ENCODE measurements at places on chromosomes 1 and 21.

DNA sequence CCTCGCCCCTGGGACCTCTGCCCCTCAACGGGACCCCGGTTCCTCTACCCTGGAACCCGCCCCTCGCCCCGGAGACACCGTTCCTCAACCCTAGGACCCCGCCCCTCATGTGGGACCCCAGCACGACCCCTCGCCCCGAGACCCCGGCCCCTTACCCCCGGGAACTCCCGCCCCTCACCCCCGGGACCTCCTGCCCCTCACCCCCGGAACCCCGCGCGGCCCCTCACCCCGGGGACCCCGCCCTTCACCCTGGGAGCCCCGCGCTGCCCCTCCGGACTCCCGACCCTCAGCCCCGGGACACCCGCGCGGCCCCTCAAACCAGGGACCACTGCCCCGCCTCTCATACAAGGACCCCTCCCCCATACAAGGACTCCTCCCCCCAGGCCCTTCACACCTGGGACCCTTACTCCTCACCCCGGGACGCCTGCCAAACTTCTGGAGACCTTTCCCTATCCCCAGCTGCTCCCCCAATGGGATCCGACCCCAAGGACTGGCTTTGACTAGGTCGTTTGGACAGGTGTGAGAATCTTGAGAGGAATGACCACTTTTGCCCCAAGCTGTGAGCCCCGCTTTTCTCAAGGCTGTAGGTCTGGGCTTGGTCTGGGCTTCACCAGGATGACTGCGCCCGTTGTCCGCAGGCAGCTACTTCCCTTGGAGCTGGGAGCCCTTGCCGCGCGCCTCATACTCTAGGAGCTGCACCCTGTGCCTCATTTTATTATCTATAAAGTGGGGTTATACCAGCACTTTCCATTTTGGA, 843 bp downstream of the DIP2A start:
- DNase-seq = no peak

- no peak for DNase-seq
Measured at GRCh38 chr1:41053316-41053715, 31.8 kb upstream of the SLFNL1 start.

GRCh38 chr1:48572646-48573258, 100.7 kb upstream of the SPATA6 start:
- no peak for DNase-seq

GRCh38 chr21:30717105-30717504, 1.5 kb downstream of the KRTAP21-3 start:
- no peak for DNase-seq

DNA sequence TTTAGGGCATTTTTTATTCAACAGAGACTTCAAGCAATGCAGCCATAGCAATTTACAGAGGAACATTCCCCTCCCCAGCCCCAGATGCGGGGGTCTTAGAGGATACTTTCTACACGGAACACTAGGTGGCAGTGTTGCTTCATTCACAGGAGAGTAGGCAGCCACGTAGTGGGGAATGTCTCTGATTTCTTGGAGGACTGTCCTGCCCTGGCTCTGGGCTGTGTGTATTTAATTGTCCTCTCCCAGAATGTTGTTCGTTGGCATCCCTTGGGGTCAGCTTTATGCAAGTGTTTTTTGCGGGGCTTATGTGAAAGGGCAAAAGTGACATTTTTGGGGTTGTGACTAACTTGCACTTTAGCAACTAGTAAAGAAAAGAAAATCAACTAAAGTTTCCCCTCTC, 96.9 kb downstream of the PAPPA2 start:
- no peak for DNase-seq

- no peak for DNase-seq
Measured at GRCh38 chr1:101006553-101006952, 19.0 kb downstream of the DPH5 start.

- DNase-seq = no peak
Measured at GRCh38 chr1:71861022-71861421, 421.3 kb downstream of the NEGR1 start.

DNA sequence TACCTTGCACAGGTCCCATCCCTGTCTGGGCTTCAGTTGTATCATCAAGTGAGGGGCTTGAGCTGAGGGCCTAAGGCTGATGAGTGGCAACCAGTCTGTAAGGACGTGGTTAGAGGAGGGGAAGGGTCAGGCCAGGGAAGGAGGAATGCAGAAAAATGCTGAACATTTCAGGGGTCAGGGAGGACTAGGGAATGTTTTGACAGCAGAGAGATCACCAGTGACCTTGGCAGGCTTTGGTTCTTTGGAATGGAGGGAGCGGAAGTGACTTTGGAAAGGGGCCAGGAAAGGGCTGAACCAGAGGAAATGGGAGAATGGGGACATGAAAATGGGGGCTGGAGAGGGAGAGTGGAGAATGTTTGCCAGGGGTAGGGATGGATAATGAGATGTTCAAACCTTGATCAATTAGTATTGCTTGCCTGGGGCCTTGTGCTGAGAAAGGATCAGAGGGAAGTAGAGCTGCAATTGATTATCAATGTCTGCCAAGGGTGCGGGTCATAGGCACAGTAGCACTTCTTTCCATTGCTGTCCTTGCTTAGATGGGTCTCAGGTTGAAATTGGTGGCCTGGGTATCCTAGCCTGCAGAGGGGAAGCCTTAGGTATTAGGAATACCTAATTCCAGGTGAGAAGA, 7.4 kb downstream of the LDLRAP1 start:
- DNase-seq = no peak

DNA sequence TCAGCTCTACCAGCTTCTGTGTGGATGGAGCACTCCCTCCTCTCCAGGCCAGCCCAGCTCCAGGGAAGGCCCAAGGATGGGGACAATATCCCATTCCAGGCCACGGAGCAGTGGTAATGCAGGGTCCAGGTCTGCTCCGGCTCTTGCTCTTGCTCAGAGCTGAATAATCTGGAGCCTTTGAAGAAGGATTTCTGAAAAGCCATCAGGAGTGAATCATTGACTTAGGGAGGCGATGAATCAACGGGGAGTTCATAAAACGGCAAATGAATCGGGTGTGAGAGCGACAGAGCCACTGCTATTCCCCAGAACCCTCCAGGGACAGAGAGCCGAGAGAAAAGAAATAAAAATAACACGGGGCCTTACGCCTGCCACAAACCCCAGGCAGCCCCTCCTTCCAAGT, 7.7 kb downstream of the POU3F1 start:
- DNase-seq = no peak

DNA sequence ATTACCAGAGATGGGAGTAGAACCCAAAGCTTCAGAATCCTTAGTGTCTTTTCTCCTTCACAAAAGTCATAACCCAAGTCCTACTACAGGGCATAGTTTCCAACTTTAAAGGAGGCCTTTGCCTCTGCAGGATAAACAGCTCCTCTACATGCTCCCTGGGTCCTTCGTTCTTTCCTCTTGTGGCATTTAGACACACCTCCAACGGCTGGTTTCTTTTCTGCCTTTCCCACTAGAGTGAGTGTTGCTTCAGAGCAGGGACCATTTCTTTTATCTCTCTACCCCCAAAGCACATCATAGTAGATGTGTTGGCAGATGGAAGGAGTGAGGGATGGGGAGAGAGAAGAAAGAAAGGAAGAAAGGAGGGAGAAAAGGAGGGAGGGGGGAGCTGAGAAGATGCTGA, 144.7 kb upstream of the SPATA6 start:
- DNase-seq = no peak

- no peak for DNase-seq
Measured at GRCh38 chr1:201360486-201360885, 17.0 kb downstream of the TNNT2 start.

GRCh38 chr1:19262047-19262446, 10.4 kb downstream of the MRTO4 start:
- no peak for DNase-seq

DNA sequence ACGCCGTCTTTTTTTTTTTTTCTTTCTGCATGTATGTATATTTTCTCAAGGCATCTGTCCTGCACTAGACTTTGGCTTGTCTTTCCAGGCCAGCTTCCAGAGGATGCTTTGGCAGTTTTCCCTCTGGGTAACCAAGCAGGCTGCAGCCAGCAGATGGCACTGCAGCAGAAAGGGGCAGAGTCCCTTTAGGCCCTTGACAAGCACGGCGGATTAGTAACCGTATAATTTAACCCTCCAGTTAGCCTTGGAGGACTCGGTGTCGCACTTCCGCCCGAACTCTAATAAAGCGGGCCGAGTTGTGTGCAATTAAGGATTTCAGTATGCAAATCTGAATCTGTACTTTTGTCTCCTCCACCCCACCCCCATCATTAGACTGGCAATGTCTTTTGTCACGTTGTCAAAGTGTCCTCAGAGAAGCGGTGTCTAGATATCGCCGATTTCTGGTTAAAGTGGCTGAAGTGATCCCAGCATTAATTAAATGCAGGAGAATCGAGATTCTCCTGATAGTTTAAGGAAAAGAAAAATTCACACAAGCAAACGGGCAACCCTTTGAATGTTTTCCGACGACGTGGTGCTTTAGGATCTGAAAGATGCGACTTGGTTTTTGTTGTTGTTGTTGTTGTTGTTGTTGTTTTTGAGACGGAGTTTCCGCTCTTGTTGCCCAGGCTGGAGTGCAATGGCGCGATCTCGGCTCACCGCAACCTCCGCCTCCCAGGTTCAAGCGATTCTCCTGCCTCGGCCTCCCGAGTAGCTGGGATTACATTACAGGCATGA, 1.1 kb upstream of the TMEM167B start:
- DNase-seq = no peak

DNA sequence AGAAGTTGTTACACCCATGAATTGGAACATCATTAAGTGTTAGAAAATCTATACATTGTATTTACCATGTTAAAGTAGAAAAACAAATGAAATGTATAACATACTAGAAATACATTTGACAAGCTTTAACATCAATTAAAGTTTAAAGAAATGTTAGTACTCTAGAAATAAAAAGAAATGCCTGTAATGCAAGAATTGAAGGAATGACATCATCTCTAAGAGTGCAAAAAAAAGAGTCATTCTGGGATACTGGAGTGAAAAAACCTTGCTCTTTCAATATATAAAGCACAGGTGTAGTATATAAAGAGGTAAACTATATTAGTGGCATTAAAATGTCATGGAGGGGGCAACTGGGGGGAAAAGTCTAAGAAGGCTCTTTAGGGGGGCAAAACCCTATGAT, 210.8 kb upstream of the PLD5 start:
- DNase-seq = no peak

GRCh38 chr21:46109313-46110221, 11.7 kb downstream of the COL6A2 start:
- DNase-seq = no peak

- DNase-seq = no peak
Measured at GRCh38 chr1:170149241-170149640, 3.5 kb downstream of the NTMT2 start.

DNA sequence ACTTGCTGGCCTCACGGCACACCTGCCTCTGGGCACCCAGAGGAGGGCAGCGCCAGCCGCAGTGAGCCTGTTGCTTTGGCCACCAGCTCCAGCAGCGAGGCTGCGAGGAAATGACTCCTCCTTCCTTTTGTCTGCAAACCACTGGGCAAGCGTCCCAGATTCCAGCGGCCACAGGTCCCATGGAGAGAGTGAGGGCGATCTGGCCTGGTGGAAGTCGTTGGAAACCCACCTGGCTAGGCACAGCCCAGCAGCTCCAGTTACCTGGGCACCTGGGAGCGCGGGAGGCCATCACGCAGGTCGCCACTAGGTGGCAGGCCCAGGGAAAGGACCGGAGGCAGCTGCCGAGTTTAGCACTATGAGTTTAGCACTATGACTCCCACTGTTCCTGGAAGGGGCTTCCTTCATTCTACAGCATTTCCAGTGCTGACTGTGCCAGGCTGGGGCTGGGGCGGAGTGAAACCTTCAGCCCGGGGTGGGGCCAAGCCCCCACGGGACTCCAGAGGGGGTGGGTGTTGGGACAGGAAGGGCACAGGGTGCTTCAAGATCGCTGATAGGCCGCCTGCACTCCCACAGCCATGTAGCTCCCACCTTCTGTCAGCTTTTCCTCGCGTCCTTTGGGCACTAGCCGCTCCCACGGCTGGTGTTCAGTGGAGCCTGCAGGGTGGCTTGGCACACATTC, 1.1 kb upstream of the ESPN start:
- peak; percentile 67 for DNase-seq

GRCh38 chr1:213931836-213932235, 55.9 kb upstream of the PROX1 start:
- DNase-seq = no peak

GRCh38 chr1:177830531-177831135, 139.2 kb downstream of the SEC16B start:
- no peak for DNase-seq

DNA sequence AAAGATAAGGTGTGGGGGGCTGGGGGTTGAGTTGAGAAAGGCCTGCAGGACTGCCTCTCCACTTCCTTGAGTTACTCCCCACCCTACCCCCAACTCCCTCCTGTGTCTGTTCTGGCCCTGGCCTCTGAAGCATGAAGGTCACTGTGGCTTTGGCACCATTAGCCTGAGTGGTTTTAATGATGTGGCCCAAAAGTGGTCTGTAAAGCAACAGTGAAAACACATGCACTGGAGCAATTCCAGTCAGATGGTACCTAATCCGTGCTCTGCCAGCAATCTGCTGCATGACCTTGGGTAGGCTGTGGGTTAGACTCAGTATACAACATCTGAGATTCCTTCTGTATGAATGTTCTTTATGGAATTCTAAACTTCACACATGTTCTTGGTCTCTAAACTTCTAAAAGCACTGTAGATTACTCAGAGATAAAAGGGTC, 86.5 kb upstream of the ATP1A1 start:
- no peak for DNase-seq

GRCh38 chr1:71828431-71829012, 453.8 kb downstream of the NEGR1 start:
- no peak for DNase-seq

DNA sequence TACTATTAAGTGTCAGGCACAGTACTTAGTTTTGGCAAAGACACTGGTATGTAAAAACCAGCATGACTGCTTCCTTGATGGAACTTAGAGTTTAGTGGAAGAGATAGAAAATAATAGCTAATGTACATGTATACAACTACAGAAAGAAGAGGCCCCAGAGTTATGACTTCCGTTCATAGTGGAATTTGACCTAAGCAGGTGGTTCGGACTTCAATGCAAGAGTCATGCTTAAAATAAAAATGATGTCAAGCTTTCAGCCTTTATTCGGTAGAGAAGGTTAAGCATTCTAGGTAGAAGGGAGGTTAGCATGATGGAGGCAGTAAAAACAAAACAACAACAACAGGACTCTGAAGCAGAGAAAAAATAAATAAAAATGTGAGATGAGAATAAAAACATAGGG, 165.9 kb downstream of the KCNT2 start:
- no peak for DNase-seq

GRCh38 chr1:101262060-101262459, 25.2 kb downstream of the S1PR1 start:
- no peak for DNase-seq

- no peak for DNase-seq
Measured at GRCh38 chr1:162011337-162012012, 12.2 kb downstream of the OLFML2B start.
